ENCODE measurements at places on chromosomes 11 and 22.
A peak's percentile ranks its signal among the peaks of the same experiment; 100 is the strongest.

- DNase-seq = no peak
These were observed 4.2 kb downstream of the MRGPRF start for GRCh38 chr11:69008737-69009440.

- DNase-seq = no peak
These were observed 421.8 kb upstream of the ANO3 start for GRCh38 chr11:25910086-25910485.

GRCh38 chr22:24536089-24536488 lies 18.8 kb downstream of the GUCD1 start:
- no peak for DNase-seq

DNA sequence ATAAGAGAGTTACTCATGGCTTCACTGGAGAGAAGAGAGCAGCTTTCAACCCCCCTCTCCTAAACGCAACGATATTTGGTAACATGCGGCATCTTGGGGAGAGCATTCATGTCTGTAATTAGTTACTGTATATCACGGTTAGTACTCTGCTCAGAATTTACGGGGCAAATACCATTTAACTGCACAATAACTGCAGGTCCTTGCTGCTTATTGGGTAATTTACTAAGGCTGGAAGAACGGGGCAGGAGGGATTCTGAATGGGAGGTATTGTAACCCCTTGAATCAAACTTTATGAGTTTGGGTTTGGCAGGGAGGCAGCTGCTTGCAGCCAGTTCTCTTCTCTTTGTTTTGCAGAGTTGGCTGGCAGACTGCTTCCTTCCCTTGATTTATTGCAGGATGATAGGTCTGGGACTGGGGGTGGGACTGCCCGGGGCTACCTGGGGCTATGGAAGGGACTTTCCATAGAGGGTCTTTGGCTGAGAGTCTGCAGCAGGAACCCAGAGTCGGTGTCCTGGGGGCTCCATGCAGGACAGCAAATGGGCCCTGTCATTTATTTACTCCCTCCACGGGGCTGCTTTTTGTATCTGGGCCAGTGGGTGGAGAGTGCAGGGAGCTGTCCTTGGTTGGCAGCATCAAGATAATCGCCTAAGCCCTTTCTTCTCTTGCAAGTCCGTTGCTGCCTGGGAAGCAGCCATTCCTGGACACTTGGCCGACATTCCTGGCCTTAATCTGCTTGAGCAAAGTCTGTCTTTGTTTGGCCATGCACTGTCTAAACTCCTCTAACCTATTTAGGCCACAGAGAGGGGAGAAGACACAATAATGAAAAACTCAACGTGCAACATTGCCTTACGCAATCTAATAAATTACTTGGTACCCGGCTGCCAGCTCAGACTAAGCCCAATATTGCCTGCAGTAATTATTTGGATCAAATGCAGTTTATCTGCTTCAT lies 188.9 kb downstream of the ST3GAL4 start:
- no peak for DNase-seq

GRCh38 chr22:29202212-29203192 lies 3.2 kb upstream of the EMID1 start:
- DNase-seq = peak; percentile 70

- no peak for DNase-seq
These were observed 353.1 kb downstream of the METTL15 start for GRCh38 chr11:28461338-28461737.

GRCh38 chr22:26041931-26042330 lies 127.3 kb upstream of the SEZ6L start:
- DNase-seq = no peak

- DNase-seq = no peak
These were observed 3.0 kb upstream of the CEND1 start for GRCh38 chr11:792873-793272.

- DNase-seq = no peak
These were observed at the start of gene CNTN5 for GRCh38 chr11:99020352-99021225. TSS of gene CNTN5 (plus strand) at chr11:99020949.

DNA sequence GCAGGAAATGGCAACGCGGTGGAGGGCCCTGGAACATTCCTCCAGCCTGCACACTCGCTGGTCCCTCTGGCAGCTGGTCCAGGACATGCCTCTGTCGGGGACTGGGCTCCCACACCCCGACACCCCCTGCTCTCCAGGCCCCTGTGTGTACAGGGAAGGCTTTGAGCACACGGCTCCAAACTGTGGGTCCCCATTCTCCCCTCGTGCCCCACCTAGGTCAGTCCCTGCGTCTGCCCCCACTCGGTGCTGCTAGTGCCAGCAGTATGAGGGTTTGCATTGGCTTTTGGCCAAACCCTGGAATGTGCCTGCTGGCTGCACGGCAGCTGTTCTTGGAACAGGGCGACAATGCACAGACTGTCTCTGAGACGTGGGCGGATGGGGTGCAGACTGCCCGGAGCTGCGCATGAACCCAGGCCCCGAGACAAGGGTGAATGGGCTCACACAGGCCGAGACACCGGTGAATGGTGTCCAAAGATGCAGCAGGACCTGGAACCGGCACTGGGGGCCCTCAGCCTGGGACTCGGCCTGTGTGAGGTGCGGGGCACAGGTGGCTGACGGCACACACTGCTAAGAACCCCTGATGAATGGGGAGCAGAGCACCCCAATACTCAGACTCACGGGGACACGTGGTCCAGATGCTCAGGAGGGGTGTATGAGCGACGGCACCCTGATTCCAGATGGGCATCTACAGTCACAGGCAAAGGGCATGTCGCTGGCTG lies 7.5 kb upstream of the SYT8 start:
- DNase-seq = no peak

GRCh38 chr11:2149460-2149859 lies 10.3 kb upstream of the IGF2 start:
- DNase-seq = no peak

- no peak for DNase-seq
These were observed 1.1 kb downstream of the USP35 start for GRCh38 chr11:78189851-78190250.

DNA sequence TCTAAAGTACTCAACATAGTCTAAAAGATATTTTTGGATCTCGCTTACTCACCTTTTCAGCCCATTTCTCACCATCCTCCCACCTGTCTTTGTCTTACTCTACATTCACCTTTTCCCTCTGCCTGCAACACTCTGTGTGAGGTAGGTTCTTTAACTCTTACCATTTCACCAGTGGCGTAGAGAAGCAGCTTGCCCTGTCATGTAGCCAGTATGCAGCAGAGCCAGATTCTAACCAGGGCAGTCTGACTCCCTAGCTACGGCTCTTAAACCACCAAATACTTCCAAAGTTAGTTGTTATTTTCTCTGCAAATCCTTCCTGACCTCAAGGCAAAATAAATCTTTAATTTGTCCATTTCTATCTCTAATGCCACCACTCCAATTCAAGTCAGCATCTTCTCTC lies 7.5 kb downstream of the ALG8 start:
- DNase-seq = no peak

GRCh38 chr11:19352072-19352770 lies 111.5 kb upstream of the E2F8 start:
- DNase-seq = no peak

DNA sequence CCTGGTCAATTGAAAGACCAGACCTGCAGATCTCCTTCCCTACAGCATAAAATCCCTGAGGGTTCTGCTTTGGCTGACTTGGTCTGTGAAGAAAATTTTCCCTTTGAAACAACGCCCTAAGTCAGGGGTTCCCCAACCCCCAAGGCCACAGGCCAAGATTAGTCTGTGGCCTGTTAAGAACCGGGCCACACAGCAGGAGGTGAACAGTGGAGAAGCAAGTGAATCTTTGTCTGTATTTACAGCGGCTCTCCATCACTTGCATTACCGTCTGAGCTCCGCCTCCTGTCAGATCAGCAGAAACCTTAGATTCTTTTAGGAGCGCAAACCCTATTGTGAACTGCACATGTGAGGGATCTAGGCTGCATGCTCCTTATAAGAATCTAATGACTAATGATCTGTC lies 38.2 kb downstream of the CCDC83 start:
- DNase-seq = no peak

DNA sequence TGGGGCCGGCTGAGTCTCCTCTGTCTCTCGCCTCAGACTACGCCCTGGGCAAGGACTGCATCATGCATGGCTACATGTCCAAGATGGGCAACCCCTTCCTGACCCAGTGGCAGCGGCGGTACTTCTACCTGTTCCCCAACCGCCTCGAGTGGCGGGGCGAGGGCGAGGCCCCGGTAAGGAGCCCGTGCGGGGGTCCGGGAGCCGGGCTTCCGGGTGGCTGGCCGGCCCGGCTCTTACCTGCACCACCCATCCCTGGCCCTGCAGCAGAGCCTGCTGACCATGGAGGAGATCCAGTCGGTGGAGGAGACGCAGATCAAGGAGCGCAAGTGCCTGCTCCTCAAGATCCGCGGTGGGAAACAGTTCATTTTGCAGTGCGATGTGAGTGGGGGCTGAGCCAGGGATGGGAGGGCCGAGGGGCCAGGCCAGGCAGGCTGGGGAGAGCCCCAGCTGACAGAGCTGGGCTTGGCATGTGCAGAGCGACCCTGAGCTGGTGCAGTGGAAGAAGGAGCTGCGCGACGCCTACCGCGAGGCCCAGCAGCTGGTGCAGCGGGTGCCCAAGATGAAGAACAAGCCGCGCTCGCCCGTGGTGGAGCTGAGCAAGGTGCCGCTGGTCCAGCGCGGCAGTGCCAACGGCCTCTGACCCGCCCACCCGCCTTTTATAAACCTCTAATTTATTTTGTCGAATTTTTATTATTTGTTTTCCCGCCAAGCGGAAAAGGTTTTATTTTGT lies 4.1 kb upstream of the ANKRD13D start:
- no peak for DNase-seq

DNA sequence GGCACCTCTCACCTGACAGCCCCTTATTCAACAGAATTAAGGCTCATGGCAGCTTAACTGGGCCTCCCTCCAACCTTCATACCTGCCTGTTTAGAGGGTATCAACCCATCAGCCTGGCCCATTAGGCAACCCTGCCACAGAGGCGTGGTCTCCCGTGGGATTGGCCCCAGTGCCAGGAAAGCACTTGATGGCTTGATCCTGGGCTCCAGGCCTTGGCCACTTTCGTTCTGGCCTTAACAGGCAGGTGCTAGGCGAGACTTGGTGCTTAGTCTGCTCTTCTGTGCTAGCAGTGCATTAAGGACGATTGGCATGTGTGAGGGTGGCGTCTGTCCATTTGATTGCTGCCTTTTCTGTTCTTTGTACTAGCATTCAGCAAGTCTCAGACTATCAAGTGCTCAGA lies 75.2 kb downstream of the CABIN1 start:
- no peak for DNase-seq

GRCh38 chr11:95084509-95084908 lies 5.1 kb upstream of the ENDOD1 start:
- DNase-seq = no peak

DNA sequence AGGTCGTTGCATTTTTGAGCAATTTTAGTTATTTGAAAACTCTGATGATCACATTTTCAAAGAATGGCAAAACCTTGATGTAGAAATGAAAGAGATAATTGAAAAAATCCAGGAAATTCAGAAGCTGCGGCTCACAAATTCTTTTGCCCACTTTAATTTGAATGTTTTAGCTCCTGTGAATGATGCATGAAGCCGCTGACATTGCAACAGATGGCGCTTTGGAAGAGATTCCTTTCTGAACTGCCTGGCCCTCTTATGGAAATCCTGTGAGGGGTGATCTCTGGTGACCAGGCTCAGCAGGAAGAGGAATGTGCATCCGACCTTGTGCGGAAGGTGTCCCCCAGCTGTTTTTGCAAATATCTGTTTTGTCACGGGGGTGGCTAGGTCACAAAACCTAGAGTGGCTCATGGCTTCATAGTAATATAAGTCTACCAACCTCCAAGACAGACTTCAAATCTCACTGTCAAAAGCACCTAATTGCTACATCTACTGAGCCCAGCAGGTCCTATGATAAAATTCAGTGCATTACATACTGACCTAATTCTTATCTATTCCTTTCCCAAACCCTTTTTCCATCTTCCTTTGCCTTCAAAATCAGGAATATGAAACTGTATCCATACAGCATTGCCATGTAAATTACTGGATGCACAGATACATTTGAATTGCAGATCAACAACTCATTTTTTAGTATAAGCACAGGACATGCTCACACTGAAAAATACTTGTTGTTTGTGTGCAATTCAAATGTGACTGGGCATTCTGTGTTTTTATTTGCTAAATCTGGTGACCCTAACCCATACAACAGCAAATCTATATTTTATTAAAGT lies 412.7 kb downstream of the ETS1 start:
- no peak for DNase-seq

GRCh38 chr22:30573594-30574094 lies 821 bp downstream of the GAL3ST1 start:
- DNase-seq = no peak

DNA sequence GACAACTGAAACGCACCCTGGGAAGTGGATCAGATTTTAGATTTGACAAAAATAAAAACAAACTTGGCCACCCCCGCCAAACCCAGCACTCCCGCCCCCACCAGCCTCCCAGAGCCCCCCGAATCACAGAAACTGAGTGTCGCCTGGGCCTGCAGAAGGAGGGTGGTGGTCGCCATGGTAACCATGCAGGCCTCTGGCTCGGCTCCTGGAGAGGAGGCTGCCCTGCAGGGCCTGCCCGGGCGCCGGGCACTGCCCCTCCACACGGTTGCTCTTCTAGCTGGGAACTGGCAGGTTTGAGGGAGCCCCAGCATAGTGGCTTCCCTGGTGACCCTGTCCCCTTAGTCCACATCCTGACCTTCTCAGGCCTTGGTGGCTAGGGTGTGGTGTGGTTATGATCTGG lies 19.3 kb downstream of the CACNA1I start:
- no peak for DNase-seq

DNA sequence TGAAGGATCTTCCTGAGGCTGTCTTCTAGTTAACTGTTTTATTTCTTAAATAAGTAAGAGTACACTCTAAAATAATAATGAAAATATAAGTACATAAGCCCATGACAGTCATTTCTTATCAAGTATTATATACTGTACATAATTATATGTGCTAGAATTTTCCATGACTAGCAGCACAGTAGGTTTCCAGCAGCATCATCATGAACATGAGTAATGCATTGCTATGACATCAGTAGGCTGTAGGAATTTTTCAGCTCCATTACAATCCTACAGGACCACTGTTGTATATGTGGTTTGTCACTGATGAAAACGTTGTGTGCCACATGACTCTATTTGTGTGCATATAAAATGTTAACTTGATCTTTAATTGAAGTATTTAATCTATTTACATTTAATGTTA lies 22.0 kb downstream of the ZNF202 start:
- DNase-seq = no peak
